ENCODE measurements at places on chromosomes 1 and 21. TPM values are rescaled to one million over a fixed set of nuclear protein-coding genes. Genes with fewer than 3 reads are reported as not detected.
A peak's percentile ranks its signal among the peaks of the same experiment; 100 is the strongest.

Gene C8B
- polyA plus RNA-seq = not detected

Gene CLCN6
- polyA plus RNA-seq = 12.0 TPM

Gene KRTAP19-3
- not detected for polyA plus RNA-seq

Gene EDN2
- 0.03 TPM for polyA plus RNA-seq

Gene GBP6
- polyA plus RNA-seq = 0.04 TPM

Gene LRRC3
- polyA plus RNA-seq = 0.29 TPM

Gene PIK3C2B
- polyA plus RNA-seq = 3.9 TPM

- DNase-seq = peak; percentile 48
These were observed 5.1 kb upstream of the HES4 start for GRCh38 chr1:1004780-1005697.

DNA sequence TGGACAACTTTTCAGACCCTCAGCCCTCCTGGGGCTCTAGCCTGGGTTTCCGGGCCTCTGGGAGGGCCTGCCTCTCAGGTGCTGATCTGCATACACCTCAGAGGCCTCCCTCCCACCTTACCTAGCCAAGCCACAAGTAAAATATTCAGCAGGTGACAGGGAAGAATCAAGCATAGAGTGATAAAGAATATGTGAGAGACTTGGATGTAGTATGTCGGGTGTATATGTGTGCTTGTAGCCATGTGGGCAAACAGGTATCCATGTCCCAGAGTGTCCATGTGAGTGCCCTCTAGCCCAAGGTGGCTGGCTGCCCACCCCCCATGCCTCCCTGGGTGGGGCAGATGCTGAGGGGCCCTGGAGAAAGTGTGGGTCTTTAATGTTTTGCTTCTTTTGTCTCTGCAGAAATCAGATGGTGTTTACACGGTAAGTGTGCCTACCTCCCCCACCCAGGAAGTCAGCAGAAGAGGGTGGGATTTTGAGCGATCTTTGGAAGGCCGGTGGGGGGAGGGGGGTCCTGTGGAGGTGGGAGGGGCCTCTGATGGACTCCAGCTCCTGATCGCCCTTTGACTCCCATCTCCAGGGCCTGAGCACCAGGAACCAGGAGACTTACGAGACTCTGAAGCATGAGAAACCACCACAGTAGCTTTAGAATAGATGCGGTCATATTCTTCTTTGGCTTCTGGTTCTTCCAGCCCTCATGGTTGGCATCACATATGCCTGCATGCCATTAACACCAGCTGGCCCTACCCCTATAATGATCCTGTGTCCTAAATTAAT, 3.4 kb downstream of the FCER1G start:
- DNase-seq = no peak

DNA sequence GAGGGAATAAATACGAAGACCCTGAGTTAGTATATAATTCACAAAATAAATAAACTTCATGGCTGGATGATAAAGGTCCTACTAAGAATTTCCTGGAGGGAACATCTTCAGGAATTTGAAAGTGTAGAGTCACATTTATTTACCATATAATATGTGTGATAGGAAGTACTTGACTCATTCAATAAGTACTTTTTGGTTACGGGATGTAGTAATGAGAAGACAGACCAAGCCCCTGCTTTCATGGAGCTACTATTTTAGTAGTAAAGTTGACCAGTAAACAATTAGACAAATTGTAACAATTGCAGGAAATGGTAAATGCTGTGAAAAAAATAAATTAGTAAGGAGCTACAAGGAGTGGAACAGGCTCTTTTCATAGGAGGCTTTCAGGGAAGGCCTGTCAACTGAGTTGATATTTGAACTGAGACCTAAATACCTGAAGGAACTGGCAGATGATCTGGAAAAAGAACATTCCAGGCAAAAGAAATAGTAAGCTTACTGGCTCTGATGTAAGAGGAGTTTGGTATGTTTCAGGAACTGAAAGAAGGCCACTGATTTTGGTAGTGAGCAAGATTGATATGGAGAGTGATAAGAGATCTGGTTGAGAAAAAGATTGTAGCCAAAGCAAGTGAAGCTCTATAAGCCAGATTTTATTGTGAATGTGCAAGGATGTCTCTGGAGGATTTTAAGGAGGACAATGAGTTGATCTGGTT, 36.2 kb downstream of the CAMSAP2 start:
- DNase-seq = no peak

DNA sequence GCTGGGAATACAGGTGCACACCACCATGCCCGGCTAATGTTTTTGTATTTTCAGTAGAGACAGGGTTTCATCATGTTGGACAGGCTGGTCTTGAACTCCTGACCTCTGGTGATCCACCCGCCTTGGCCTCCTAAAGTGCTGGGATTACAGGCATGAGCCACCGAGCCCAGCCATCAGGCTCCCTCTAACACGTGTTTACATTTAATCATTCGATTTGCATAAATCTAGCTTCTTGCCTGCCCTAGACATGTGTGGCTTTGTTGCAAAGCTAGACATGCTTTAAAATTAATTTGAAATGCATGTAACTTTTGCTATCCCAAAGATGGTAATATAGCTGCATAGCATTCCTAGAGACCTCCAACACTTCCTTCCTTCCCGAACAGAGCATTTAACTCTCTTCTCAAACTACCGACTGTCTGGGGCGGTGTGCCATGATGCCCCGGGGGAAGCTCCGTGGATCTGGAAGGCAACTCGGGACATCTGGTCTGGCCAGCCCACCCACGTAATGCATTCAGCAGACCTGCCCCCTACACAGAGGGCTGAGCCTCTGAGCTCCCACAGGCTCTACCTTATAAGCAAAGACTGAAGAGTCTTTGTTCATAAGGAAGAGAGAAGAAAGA, 34.6 kb upstream of the NID1 start:
- DNase-seq = no peak

DNA sequence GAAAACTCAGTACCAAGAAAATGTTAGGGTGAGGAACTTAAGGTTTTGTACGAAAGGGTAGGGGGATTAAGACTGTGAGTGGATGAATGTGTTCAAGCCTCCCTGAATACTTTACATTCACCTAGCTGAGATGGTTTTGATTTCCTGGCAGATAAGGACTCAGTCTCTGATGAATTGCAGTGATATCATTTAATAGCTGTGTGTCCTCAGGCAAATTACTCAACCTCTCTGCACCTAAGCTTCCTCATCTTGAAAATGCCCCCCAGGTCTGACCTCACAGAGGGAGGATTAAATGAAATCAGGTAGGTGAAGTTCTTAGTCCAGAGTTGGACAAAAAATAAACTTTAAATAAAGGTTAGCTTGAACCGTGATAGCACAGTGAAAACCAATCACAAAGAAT, 48.4 kb downstream of the CAMK2N1 start:
- no peak for DNase-seq

DNA sequence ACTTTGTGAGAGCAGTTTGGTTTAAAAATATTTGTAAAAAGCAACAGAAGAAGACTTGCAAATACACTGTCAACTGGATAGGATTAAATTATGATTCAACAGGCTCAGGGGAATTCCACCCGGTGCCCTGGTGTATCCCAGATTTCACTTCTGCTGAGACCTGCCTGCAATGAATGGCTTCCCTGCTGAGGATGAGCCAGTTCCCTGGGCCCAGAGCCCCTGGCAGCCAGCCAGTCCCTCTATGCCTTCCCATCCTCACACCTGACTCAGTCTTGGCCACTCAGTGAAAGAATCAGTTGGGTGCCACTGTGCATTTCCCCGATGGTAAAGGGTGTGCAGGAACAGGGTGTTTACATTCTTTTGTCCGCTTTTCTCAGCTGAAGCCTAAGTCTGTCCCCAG, 64.4 kb downstream of the KCTD3 start:
- no peak for DNase-seq

DNA sequence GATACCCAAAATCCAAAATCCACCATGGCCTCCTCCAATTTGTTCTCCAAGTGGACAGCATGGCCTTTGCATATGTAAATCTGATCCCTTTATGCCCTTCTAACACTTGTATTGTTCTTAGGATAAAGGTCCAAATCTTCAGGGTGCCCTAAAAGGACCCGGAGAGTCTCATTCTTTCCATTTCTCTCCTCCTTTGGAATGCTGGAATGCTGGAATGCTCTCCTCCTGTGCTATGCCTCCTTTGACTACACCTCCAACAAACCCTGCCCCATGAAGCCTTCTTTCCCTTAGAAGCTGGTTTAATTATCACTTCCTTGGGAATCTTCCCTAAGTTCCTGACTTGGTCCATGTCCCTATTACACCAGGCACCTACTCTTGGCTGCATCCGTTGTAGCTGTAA, 484.8 kb upstream of the RUNX1 start:
- no peak for DNase-seq

DNA sequence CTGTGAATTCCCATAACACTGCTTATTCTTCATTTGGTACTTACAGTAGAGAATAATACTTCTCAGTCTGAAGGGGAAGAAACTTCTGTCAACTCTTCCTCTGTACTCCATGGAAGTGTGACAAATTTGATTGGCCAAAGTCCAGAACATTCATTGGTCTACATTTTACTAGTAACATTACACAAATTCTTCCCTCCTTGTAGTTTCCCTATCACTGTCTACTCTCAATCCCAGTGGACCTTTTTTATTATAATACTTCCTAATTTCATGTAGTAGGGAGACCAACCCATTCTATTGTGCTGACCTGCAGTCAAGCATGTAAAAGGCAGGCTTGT, 74.7 kb downstream of the ALG6 start:
- no peak for DNase-seq

- DNase-seq = no peak
These were observed 3.5 kb upstream of the MYCL start for GRCh38 chr1:39905172-39905571.

GRCh38 chr1:36479505-36480051, 3.1 kb downstream of the CSF3R start:
- no peak for DNase-seq

GRCh38 chr1:107679411-107679953, 285.5 kb downstream of the VAV3 start:
- DNase-seq = no peak

DNA sequence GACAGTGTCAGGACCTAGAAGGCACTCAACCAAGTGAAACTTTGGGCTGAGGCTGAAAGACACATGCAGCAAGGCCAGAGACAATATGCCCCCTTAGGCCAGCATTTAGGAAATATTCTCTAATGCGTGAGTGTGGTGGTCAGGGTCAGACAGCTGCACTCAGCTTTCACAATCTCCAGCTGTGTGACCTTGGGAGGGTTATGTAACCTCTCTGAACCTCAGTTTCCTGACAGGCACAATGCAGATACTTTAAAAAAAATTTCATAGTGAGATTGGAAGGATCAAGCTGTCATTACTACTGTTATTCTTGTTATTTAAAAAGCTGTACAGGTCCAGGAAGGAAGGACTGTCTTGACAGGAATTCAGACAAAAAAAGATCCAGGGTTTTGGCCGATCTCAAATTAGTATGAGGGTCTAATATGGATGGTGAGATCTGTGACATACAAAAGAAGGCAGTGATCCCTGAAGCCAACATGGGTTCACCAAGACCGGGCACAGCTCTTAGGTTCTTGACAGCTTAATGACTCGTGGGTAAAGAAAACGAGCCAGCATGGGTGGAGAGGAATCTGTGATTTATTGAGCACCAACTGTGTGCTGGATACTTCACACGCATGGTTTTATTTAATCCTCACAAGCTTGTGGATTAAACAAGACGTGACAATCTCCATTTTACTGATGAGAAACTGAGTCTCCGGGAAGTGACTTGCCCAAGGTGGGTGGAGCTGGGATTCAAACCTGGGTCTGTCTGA, 54.6 kb upstream of the POU3F1 start:
- no peak for DNase-seq

- DNase-seq = peak; percentile 83
These were observed 28.6 kb downstream of the AKNAD1 start for GRCh38 chr1:108828074-108828961.

DNA sequence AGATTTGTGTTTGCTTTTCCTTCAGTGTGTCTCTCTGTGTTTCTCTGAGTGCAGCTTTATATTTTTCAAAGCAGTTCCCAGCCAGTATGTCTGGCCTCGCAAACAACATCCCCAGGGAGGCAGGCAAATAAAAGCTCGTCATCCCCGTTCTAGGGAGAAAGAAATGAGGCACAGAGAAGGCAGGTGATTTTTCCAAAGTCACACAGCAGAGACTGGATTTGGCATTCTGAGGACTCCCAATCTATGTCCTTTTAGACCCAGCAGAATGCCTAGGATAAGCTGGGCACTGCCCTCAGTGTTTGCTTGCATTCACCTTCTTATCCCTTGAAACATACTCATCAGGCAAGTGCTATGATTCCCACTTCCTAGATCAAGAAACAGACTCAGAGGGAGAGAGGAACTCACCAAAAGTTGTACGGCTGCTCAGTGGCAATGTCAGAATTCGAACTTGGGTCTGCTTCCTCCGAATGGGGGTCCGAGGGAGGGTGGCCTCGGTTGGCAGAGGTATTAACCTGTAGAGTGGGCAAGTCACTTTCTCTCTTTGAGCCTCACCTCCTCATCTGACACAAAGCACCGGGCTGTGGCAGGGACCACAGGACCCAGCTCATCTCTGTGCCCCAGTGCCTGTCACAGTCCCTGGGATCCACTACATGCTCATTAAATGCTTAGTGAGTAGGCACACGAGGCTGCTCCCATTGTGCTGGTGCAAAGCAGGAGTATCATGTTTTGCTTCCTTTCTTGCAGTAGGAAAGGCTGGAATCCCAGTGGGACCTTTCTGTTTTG, 4.2 kb downstream of the RAP1GAP start:
- no peak for DNase-seq

DNA sequence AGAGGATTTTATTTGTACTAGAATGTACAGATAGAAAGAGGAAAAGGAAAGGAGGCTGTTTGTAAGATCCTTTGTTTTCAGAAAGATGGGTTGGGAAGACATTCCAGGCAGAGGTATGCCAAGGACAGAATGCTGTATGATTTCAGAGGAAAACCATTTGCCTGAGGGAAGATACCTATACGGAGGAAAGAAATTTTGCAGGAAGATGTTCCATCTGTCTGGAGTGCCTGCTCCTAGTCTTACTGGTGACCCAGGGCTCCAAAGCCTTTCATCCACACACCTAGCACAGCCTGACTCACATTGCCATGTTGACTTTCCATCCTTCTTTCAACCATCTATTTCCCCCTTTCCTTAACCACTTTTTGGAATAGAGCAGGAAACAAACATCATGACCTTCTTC, 18.2 kb downstream of the SAMD13 start:
- DNase-seq = no peak

- no peak for DNase-seq
These were observed 42.5 kb upstream of the LRRN2 start for GRCh38 chr1:204728045-204728444.

DNA sequence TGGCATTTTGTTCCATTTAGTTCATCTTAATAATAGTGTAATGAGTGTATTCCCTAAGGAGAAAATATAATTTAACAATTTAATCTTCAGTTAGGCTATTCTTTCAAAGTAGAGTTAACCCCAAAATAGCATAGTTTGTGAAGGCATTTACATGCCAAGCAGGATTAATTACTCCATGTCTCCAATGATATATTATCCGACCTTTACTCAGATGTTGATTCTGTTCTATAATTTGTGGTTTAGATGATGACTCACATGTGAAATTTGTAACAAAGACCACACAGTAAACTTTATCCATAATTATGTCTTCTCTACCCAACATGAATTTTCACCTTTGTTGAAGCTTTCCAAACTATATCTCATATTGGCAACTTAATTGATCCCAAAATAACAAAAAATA, 2065.2 kb downstream of the MRPL39 start:
- DNase-seq = no peak

- DNase-seq = no peak
These were observed 68.1 kb upstream of the AK4 start for GRCh38 chr1:65079941-65080340.

- DNase-seq = no peak
These were observed 4.9 kb upstream of the WNT3A start for GRCh38 chr1:228001738-228002535.

Data from psoas muscle (tissue), 8 donors.